Calu3 (cell line): ENCODE measurements at places on chromosomes 7 and 10.

GRCh38 chr7:134469622-134470021, 10.7 kb upstream of the AKR1B1 start:
- DNase-seq, result no peak

DNA sequence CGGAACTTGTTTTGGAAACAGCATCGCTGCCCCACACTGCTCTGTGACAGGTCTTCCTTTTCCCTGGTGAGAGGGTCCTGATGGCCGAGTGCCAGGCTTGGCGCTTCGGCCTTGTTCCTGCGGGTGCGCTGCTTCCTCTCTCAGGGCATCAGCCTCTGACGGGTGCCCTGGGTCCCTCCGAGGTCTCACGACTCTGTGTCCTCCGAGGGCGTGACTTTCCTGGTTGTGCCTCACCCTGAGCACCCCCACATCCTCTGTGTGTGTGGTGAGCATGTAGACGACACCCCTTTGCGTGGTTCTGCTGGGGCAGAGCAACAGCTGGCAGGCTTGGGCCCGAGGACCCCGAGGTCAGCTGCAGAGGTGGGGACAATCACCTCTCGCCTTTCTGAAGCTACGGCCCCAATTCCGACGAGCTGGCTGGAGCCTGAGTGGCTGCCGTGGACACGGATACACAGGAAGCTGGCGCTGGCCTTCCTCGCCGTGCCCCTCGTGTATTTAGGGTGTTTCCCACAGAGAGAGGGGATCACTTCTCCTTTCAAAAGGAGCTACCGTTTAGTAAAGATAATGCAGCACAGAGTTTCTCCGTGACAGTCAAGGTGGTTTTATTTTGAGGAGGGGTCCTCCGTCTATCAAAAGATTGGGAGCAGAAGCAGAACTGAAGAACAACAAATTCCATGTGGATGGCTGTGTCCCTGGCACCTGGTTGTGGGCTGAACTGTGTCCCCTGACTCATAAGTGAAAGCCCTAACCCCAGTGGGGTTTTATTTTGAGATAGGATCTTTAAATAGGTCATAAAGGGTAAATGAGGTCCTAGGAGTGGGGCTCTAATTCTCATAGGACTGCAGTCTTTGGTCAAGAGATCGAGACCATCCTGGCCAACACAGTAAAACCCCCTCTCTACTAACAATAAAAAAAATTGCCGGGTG, 36.2 kb upstream of the PITRM1 start:
- DNase-seq, result no peak

DNA sequence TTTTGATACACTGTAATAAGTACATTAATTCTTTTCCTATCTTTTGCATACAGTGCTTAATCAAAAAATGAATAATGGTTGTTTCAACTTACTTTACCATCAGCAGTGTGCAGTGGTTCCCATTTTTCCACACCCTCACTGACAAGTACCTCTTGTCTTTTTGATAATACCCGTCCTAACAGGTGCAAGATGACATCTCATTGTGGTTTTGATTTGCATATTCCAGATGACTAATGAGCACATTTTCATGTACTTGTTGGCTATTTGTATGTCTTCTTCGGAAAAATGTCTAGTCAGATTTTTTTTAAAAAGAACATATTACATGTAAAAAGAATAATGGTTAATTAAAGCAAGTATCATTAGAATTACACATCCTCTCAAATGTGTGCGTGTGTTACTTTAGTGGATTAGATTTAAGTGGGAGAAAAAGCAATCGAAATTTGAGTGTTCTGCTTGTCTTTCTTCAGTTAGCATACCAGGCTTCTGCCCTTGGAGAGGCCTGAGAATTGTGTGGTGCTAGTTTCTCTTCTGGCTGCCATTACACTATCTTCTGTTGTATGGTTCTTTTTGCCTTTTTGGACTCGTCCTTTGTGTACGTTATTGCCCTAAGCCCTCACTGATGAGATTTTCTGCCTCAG, 291.2 kb downstream of the AUTS2 start:
- no peak for DNase-seq

- DNase-seq, result no peak
Observed at GRCh38 chr7:147081117-147081516, 964.5 kb downstream of the CNTNAP2 start.

DNA sequence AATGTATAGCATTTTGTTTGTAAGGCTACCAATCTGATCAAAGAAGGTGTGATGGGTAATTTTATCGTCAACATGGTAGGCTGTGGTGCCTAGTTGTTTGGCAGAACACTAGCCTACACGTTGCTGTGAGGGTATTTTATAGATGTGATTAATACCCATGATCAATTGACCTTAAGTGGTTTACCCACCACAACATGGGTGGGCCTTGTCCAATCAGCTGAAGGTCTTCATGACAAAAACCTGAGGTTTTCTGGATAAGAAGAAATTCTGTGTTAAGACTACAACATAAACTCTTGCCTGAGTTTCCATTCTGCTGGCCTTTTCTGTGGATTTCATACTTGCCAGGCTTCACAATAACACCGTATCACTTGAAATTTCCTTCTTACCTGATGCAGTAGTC, 131.8 kb upstream of the PPP1R3A start:
- no peak for DNase-seq
